ENCODE measurements at places on chromosomes 1 and 21.

- DNase-seq = no peak
Observed at GRCh38 chr1:159121526-159121925, 45.0 kb upstream of the AIM2 start.

- DNase-seq = no peak
Observed at GRCh38 chr1:207081806-207082205, 6.9 kb upstream of the C4BPB start.

- no peak for DNase-seq
Observed at GRCh38 chr1:94396356-94397010, 21.7 kb upstream of the ABCD3 start.

DNA sequence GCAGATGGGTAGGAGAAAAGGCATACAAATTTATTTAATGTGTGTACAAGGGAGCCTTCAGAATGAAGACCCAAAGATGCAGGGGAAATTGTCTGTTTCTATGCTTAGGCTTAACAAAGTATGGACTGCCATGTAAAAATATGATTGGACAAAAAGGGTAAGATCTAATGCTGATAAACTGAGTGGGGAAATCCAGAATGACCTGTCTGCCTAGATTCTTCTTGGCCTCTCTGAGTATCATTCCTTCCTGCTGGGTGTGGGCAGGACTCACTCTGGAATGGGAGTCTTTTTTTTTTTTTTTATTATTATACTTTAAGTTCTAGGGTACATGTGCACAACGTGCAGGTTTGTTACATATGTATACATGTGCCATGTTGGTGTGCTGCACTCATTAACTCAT is 61.0 kb downstream of the IGSF5 start:
- no peak for DNase-seq

DNA sequence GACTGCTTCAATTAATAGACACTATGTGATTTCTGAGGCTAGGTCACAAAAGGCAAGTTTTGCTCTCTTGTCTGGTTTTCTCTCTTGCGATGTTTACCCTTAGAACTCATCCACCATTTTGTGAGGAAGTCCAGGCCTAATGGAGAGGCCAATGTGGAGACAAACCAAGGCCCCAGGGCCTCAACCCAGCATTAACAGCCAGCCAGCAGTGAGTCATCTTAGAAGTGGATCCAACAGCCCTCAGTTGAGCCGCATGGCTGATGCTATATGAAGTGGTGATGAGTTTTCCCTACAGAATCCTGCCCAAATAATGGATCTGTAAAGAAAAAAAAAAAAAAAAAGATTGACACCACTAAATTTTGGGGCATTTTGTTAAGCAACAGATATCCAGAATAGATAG is 95.1 kb downstream of the DNTTIP2 start:
- DNase-seq = no peak

DNA sequence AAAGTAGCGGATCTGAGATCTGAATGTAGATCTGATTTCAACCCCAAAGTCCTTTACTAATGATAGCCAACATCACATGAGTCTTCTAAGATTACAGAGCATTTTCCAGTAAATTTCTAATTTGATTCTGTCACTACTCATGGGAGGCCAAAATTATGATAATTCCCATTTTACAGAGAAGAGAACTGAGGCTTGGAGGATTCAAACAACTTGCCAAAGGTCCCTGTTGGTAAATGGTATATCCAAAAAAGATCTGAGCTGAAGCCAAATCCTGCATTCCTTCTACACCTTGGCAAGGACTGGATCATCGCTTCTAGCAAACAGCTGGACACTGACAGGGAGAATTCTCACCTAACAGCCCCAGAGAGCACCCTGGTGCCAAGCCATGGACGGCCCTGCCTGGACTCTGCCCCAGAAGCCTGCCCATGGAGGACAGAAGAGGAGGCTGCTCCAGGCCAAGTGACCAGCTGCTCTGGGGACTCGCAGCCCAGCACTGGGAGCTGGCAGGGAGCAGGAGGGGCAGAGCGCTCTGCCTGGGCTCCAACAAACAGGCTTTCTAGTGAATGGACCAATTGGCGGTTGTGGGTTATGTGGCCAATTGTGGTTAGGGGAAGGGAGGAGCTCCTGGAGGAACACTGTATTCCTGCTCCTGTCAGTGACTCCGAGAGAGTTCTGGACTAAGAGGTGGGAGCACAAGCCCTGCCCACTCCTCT is 6.4 kb upstream of the CSF1 start:
- DNase-seq = no peak

- DNase-seq = no peak
Observed at GRCh38 chr1:168054117-168054516, 82.6 kb downstream of the GPR161 start.

GRCh38 chr1:243343970-243344937 is 88.4 kb downstream of the SDCCAG8 start:
- DNase-seq = no peak

GRCh38 chr1:25897754-25898153 is 8.5 kb downstream of the STMN1 start:
- DNase-seq = no peak

GRCh38 chr1:160232911-160233310 is 27.7 kb downstream of the PEA15 start:
- DNase-seq = no peak

DNA sequence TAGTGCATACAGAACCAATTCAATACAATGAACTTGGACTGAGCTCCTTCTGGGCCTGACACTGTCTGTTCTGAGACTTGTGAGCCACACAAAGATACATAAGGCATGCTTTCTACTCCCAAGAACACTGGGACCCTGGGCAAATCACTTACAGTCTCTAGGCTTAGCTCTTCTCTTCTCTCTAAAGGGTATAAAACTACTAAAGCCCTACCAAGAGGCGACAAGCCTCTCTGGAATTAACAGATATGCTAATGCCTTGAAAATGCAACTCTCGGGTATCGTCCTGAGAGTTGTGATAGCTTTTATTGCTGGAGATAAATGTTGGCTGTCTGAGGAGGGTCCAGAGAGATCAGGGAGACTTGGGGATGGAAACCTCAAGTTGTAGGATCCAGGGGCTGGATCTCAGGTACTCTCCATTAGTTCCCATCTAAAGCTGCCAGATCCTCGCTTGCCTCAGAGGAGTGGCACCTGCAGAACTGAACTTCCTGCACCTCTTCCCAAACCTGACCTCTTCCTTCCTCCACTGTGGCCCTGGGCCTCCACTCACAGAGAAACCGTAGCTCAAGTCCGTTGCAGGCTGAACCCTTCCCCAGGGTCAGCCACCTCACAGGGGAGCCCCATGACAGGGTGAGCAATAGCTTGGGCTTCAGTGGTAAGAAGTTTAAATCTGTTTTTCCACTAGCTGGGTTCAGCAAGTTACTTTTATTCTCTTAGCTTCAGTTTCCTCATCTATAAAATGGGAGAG is 11.5 kb upstream of the CFAP45 start:
- no peak for DNase-seq

GRCh38 chr1:32742199-32742947 is 39.8 kb upstream of the SYNC start:
- DNase-seq = no peak

DNA sequence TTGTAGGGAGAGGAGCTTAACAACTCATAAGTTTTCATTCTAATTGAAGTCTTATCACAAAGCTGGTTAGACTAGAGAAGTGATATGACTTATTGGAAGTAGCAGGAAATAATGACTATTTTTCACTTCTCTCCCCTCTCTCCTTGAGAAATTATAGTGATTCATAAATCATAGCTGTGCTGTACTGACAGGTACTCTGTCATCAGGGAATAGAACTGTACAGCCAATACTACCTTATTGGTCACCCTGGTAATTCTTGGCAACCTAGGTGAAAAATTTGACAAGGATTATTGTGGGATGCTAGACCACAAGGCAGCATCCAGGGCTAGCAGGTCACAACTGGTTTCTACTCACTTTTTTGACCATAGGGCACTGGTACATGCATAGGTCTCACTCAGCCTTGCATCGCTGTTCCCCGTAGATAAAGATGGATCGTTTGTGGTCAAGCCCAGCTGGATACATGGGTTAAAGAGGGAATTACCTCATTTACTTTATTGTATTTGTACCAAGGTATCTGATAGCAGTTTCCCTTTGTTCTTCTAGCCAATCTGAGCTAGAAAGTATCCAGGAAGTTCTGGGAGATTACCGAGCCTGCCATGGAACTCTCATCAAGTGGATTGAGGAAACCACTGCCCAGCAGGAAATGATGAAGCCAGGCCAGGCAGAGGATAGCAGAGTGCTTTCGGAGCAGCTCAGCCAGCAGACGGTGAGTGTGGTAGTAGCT is 113.6 kb downstream of the MACF1 start:
- no peak for DNase-seq

DNA sequence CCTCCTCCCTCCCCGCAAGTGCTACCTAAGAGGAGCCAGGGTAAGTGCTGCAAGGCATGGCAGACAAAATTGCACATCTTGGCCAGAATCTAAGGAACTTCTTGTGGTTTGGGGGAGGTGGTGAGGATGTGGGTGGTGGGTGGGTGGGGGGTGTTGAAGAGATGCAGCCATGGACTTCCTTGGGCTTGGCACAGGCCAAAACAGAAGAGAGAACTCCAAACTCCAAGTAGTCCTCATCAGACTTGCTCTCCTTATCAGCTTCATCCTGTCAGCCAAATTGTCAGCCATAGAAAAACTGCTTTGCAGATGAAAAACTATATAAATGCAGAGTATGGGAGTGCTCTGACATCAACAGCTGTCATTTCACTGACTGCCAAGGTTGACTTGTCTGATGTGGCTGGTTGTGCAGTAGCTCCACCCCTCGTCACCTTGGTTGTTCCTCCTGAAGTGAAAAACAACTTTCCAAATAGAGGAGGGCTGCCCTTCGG is 7.1 kb downstream of the AMIGO1 start:
- DNase-seq = no peak

DNA sequence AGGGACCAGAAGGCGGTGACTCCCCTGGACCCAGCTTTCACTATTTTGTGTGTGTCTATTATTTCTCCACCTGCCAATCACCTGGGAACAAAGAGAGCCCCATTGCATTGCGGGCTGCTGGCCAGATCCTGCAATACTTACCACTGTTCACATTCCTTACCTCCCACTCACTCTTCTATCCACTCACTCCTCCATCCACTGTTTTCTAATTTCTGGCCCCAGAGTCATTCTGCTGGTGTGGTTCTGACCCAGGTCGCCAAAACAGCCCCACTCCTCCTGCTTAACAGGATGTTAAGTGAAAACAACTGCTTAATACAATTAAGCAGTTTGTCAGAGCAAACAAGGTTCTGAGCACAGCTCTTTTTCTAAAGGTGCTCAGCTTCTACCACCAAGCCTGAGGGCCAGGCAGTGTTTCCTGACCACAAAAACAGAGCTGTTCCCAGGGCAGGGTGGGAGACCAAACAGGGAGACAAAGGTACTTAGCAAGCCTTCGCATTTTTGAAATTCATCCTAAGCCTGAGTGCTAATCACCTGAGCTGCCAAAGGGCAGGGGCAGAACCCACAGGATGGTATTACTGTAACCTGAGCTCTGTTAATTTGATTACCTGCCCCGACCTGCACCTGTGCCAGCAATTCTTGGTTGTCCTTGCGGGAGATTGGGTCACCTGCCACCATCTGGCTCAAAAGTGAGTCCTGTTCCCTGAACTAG is 38.5 kb upstream of the EFCAB14 start:
- DNase-seq = no peak

- no peak for DNase-seq
Observed at GRCh38 chr1:158839566-158839965, 8.4 kb downstream of the MNDA start.

DNA sequence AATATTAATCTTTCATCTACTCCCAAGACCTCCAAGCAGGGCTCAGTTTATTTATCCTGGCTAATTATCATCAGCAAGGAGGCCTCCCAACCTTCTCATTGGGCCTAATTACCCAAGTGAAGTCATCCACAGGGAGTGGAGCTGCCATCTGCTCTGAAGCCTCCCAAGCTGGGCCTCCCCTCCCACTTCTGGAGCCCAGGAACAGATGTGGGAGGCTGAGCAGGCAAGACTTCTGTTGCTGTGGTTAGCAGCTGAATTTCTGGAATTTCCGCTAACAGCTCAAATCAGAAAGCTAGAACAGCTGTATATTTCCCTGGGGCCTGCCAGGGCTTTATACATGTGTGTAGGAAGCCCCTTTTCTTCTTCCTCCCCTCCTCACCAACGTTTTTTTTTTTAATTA is 127.5 kb downstream of the UCK2 start:
- DNase-seq = no peak

- DNase-seq = no peak
Observed at GRCh38 chr1:25544243-25544764, 898 bp downstream of the LDLRAP1 start.

DNA sequence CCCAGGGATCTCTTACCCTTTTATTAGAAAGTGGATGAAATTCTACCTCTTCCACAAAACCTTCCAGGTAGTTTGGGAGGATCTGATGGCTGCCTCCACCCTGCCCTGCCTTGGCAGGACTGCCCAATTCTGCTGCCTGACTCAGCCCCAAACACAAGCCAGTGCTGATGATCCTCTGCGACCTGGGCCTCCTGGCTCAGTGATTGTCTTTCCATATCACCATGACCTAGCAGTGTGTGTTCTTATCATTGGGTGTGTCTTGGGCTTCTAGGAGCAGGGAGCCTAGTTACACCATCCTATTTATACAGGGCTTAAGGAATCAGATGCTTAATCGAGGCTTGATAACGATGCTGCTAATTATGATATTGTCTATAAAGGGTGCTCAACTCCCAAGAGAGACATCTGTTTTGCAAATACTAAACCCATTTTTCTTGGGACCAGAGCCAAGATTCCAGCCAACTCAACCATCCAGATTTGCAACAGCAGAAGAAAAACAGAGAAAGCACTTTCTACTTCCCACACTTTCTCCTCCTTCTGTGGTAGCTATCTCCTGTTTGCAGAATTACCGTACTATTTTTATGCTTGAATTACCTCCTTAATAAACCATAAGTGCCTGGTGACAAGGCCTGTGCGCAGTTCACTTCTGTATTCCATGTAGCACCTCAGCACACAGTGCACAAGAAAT is 36.5 kb upstream of the KIF21B start:
- DNase-seq = no peak

DNA sequence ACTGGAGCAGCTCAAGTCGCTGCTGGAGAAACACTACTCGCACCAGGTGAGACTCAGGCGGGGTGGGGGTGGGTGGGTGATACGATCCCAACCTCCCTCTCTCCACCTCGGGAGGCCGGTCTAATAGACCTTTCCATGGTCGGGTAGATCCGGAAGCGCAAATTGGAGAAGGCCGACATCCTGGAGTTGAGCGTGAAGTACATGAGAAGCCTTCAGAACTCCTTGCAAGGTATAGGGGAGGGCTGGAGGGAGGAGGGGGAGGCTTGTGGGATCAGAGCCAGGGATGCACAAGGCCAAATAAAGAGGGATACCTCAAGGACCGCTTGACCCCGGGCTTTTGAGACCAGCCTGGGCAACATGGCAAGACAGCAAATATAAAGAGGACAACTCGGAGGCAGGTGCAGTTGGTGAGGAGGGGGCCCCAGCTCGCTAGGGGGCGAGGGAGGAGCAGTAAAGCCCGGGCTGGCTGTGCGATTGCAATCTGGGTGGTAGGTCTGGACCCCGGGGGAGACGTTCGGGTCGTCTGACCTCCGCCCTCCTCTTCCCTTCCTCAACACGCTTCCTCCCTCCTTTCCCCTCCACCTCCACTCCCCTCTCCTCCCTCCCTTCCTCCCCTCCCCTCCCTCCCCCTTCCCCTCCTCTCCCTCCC is 546 bp downstream of the HES3 start:
- DNase-seq = no peak
